H1 (cell line): ENCODE measurements at places on chromosomes 13 and 19. TPM values are rescaled to one million over a fixed set of nuclear protein-coding genes. Genes with fewer than 3 reads are reported as not detected.

- H3K4me3 ChIP-seq: no peak overlapping the region
- no peaks in the 10 kb centered on the region; the same call in 1 of the 2 replicates for H3K36me3 ChIP-seq
- H3K4me1 ChIP-seq: no peaks in the 10 kb centered on the region
- no peaks in the 10 kb centered on the region for H3K27me3 ChIP-seq
- H3K27ac ChIP-seq: no peak overlapping the region
- DNase-seq: no peak
These were observed 30.8 kb upstream of the TFDP1 start for GRCh38 chr13:113553511-113554332.

RPS28 gene
- total RNA-seq: 1,699 and 1,856 TPM in 2 replicates

ZNF835 gene
- total RNA-seq: 1.8 and 2.2 TPM in 2 replicates

GRCh38 chr13:109744512-109745051 lies 41.8 kb downstream of the IRS2 start:
- no peaks in the 10 kb centered on the region for H3K27me3 ChIP-seq
- no peaks in the 10 kb centered on the region; the same call in 1 of the 2 replicates for H3K4me1 ChIP-seq
- no peak overlapping the region for H3K4me3 ChIP-seq
- no peaks in the 10 kb centered on the region for H3K36me3 ChIP-seq
- H3K27ac ChIP-seq: no peak overlapping the region

DNA sequence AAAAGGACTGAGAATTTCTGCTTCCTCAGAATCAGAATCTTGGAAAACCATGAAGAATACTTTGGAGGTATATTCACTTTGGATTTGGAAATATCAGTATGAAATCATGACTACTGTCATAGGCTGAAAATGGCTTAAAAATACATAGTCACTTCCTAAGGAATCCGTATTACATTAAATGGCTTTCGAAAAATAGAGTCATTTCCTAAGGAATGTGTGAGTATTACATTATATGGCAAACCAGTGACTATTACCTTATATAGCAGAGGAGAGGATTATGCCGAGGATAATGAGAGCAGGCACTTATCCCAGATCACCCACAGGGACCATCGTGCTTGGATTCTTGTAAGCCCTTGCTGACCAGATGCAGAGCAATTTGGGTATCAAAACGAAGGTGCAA lies 1471.8 kb downstream of the EFNB2 start:
- H3K4me3 ChIP-seq: no peak overlapping the region
- no peak overlapping the region for H3K27ac ChIP-seq
- no peaks in the 10 kb centered on the region for H3K4me1 ChIP-seq
- DNase-seq: no peak
- H3K27me3 ChIP-seq: no peaks in the 10 kb centered on the region
